Cardiac muscle cell (in vitro differentiated cells and primary cell): ENCODE measurements at places on chromosomes 13 and 19. TPM values are rescaled to one million over a fixed set of nuclear protein-coding genes. Genes with fewer than 3 reads are reported as not detected.
A peak's percentile ranks its signal among the peaks of the same experiment; 100 is the strongest.

ZNF302 gene
- total RNA-seq: 37.1 and 59.1 TPM in 2 replicates

OSCAR gene
- total RNA-seq: not detected in 2 replicates

DNA sequence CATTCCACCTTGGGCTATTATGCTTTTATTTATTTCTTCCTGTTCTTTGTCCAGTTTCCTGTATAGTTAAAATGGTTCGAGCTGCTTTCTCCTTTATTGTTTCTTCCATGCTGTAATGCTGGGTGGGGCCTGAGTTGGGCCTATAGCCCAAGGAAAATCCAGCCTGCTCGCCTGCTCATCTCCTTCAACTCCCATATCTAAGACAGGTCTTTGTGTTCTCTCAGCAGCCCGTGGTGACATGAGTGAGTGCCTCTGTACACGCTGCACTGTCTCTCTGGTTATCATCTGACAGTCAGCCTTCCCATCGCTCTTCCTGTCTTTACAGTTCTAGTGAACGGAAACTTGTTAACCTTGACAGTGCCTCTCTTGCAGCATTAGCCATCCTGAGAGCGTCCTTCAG is 221.9 kb upstream of the SLC10A2 start:
- peak; percentile 12 for DNase-seq
- H3K27me3 ChIP-seq: no peaks in the 10 kb centered on the region
- H3K4me3 ChIP-seq: no peak overlapping the region
- peak overlapping the region; percentile 72 for H3K27ac ChIP-seq

PRSS57 gene
- total RNA-seq: not detected in 2 replicates

ZNF491 gene
- 3.9 and 4.4 TPM in 2 replicates for total RNA-seq

KEAP1 gene
- total RNA-seq: 70.5 and 73.6 TPM in 2 replicates

GRCh38 chr19:3298853-3299449 is 67.4 kb upstream of the NFIC start:
- H3K4me1 ChIP-seq: no peaks in the 10 kb centered on the region
- H3K4me3 ChIP-seq: no peak overlapping the region
- no peaks in the 10 kb centered on the region for H3K27me3 ChIP-seq
- no peaks in the 10 kb centered on the region for H3K36me3 ChIP-seq

ZNF541 gene
- 0.49 TPM in 1 of 2 replicates, not detected in the other for total RNA-seq

NTN5 gene
- total RNA-seq: 0.07 and 4.1 TPM in 2 replicates

DNA sequence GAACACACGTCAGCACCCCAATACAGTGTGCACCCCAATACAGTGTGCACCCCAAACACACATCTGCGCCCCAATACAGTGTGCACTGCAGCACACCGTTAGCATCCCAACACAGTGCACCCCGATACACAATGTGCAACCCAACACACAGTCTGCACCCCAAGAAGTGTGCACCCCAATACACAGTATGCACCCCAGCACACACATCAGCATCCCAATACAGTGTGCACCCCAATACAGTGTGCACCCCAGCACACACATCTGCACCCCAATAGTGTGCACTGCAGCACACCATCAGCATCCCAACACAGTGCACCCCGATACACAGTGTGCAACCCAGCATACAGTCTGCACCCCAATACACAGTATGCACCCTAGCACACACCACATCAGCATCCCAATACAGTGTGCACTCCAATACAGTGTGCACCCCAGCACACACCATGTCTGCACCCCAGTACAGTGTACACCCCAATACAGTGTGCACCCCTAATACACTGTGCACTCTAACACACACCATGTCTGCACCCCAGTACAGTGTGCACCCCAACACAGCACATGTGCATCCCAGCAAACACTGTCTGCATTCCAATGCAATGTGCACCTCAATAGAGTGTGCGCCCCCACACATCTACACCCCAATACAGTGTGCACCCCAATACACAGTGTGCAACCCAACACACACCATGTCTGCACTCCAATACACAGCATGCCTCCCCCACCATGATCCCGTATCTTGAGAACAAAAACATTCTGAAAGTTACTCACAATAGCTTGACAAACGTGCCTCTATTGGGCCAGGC is 855 bp upstream of the CARS2 start:
- no peaks in the 10 kb centered on the region for H3K36me3 ChIP-seq
- H3K27me3 ChIP-seq: no peaks in the 10 kb centered on the region
- DNase-seq: no peak
- peak overlapping the region; percentile 71 for H3K4me3 ChIP-seq

DNA sequence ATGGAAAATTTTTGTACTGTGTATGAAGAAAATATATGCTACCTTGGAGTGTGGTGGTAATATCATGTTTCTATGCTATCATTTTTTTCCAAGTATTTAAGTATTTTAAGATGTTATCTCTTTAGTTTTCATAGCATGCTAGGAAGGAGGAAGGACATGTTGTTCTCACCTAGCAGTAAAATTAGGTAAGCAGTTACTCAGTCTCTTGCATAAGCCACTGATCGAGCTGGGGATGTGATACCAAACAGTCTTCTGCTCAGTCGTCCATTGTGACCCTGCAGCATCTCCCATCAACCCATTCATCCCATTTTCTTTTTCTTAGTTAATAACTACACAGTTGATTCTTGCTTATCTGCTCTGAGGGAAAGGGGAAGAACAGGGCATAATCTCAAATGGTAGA is 130.6 kb downstream of the KLF5 start:
- H3K36me3 ChIP-seq: no peaks in the 10 kb centered on the region
- H3K27me3 ChIP-seq: no peaks in the 10 kb centered on the region
- H3K27ac ChIP-seq: no peak overlapping the region

TEX101 gene
- not detected in 2 replicates for total RNA-seq

SRRM5 gene
- total RNA-seq: 0.18 and 0.30 TPM in 2 replicates

OR10H4 gene
- not detected in 2 replicates for total RNA-seq

GRCh38 chr13:24135674-24136300 is 24.7 kb upstream of the SPATA13 start:
- no peak overlapping the region for H3K4me3 ChIP-seq
- no peaks in the 10 kb centered on the region for H3K4me1 ChIP-seq
- H3K36me3 ChIP-seq: no peaks in the 10 kb centered on the region
- DNase-seq: no peak
- no peak overlapping the region for H3K27ac ChIP-seq
- no peaks in the 10 kb centered on the region for H3K27me3 ChIP-seq

GRCh38 chr19:439167-439900 is 21.5 kb downstream of the SHC2 start:
- H3K27me3 ChIP-seq: no peaks in the 10 kb centered on the region
- DNase-seq: no peak
- no peaks in the 10 kb centered on the region for H3K4me1 ChIP-seq
- H3K4me3 ChIP-seq: no peak overlapping the region

LILRB2 gene
- not detected in 2 replicates for total RNA-seq

DNA sequence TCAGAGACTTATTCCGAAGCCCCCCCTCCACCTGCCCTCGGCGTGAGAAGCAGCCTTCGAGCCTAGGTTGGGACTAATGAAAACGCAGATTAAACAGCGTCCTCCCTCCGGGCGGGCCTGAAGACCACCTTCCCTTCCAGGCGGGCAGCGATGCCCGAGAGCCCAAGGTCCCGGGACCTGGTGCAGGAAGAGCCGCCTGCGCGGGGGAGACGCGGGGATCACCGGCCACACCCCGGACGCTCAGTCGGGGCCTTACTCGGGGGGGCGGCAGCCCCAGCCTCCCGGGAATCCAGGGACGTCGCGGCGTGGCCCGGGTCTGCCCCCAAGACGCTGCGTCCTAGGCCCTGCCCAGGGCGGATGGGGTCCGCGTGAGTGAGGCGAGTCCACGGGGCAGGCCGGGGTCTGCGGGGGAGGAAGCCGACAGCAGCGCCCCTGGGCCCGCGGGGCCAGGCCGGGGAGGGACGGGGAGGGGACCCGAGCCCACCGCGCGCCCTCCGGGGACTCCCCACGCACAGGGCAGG is 33.3 kb upstream of the SPACA7 start:
- no peak for DNase-seq
- H3K27ac ChIP-seq: no peak overlapping the region
- H3K4me1 ChIP-seq: no peaks in the 10 kb centered on the region
- no peaks in the 10 kb centered on the region for H3K36me3 ChIP-seq
- no peak overlapping the region for H3K4me3 ChIP-seq
- peaks cover 57% of the 10 kb centered on the region for H3K27me3 ChIP-seq

DNA sequence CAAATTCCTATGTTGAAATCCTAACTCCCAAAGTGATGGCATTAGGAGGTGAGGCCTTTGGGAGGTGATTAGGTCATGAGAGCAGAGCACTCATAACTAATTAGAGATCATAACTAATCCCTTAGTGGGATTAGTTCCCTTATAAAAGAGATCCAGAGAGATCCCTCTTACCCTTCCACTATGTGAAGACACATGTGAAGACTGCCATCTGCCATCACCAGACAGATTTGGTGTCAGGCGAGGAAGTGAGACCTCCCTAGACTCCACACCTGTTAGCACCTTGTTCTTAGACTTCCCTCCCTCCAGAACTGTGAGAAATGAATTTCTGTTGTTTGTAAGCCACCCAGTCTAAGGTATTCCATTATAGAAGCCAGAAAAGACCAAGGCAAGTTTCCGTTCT is 112.2 kb downstream of the NDFIP2 start:
- H3K27me3 ChIP-seq: no peaks in the 10 kb centered on the region
- no peak for DNase-seq
- no peaks in the 10 kb centered on the region for H3K4me1 ChIP-seq
- H3K36me3 ChIP-seq: no peaks in the 10 kb centered on the region
- H3K4me3 ChIP-seq: no peak overlapping the region
- H3K27ac ChIP-seq: no peak overlapping the region

- no peak overlapping the region for H3K27ac ChIP-seq
- no peak for DNase-seq
- no peaks in the 10 kb centered on the region for H3K36me3 ChIP-seq
Measured at GRCh38 chr13:50892210-50892944, 17.2 kb upstream of the RNASEH2B start.

GRCh38 chr13:46527237-46527636 is 25.7 kb upstream of the LRCH1 start:
- H3K36me3 ChIP-seq: no peaks in the 10 kb centered on the region
- H3K27ac ChIP-seq: no peak overlapping the region
- peaks cover 23% of the 10 kb centered on the region for H3K4me1 ChIP-seq
- no peaks in the 10 kb centered on the region for H3K27me3 ChIP-seq
- peak; percentile 11 for DNase-seq
- H3K4me3 ChIP-seq: no peak overlapping the region

- H3K36me3 ChIP-seq: no peaks in the 10 kb centered on the region
- H3K4me3 ChIP-seq: no peak overlapping the region
- H3K4me1 ChIP-seq: peaks cover 5% of the 10 kb centered on the region
- H3K27ac ChIP-seq: no peak overlapping the region
Measured at GRCh38 chr13:110424569-110425443, 117.7 kb downstream of the COL4A2 start.

DNA sequence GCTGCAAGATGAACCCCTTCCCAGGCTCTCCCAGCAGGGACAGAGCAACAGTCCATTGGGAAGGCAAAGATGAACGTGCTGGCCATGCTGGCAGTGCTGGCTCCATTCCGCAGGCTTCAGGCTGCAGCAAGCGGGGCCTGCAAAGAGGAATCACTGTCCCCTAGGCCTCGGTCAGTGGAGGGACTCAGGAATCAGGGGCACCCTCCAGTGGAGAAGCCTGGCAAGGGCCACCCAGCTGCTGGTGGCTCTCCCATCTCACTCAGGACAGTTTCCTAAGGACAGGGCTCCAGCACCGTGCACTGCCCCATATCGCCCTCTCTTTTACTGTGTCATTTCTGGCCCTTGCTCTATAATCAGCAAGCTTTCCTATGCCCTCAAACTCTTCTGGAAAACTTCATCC is 498.6 kb downstream of the EFNB2 start:
- H3K36me3 ChIP-seq: no peaks in the 10 kb centered on the region
- DNase-seq: peak; percentile 12
- no peak overlapping the region for H3K4me3 ChIP-seq
- H3K27ac ChIP-seq: no peak overlapping the region

GRCh38 chr13:106423530-106423929 is 111.9 kb downstream of the EFNB2 start:
- no peaks in the 10 kb centered on the region for H3K4me1 ChIP-seq
- peaks cover 3% of the 10 kb centered on the region for H3K27me3 ChIP-seq
- no peaks in the 10 kb centered on the region for H3K36me3 ChIP-seq
- H3K4me3 ChIP-seq: no peak overlapping the region
- no peak overlapping the region for H3K27ac ChIP-seq
- DNase-seq: no peak

DNA sequence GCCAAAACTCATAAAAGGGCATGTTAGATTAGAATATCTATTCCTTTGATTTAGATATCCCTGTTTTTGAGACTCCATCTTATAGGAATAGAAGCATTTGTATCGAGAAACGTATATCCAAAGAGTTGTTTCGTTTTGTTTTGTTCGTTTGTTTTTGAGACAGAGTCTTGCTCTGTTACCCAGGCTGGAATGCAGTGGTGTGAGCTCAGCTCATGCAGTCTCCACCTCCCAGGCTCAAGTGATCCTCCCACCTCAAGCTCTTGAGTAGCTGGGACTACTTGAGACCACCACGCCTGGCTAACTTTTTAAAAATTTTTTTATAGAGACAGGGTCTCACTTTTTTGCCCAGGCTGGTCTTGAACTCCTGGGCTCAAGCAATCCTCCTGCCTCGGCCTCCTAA is 26.6 kb upstream of the ZMYM5 start:
- H3K4me1 ChIP-seq: no peaks in the 10 kb centered on the region
- no peaks in the 10 kb centered on the region for H3K36me3 ChIP-seq
- no peak overlapping the region for H3K4me3 ChIP-seq
- DNase-seq: no peak

FUT1 gene
- total RNA-seq: 0.14 and 0.21 TPM in 2 replicates

RPL18A gene
- 1,484 and 1,728 TPM in 2 replicates for total RNA-seq

ZNF723 gene
- total RNA-seq: not detected in 2 replicates

DNA sequence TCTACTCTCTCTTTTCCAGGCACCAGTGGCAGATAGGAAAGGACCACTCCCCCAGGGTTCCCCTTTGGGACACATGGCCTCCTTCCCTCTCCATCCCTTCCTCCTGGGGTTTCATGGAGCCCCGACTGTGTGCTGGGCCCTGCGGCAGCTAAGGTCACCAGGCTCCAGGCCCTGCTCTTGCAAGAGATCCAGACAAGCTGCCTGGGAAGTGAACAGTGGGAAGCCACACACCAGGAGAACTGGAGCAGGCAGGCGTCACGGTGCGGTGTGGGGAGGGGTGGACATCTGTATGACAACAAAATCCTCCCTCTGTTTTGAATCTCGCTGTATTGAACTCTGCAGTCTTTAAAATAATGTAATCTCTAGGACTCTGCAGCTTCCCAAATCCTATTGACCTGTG is 330.1 kb downstream of the UQCRFS1 start:
- no peaks in the 10 kb centered on the region for H3K36me3 ChIP-seq
- no peak for DNase-seq
- H3K4me3 ChIP-seq: no peak overlapping the region
- H3K27ac ChIP-seq: peak overlapping the region; percentile 80
- peaks cover 29% of the 10 kb centered on the region for H3K4me1 ChIP-seq

CYP2F1 gene
- not detected in 2 replicates for total RNA-seq

GRCh38 chr13:52736891-52737290 is 2.7 kb downstream of the CNMD start:
- peaks cover 3% of the 10 kb centered on the region for H3K4me1 ChIP-seq
- no peaks in the 10 kb centered on the region for H3K36me3 ChIP-seq
- H3K27me3 ChIP-seq: peaks cover 48% of the 10 kb centered on the region
- DNase-seq: no peak
